Stimulated activated CD4-positive, alpha-beta T cell treated with anti-CD3 and anti-CD28 coated beads, Interleukin-4, amount 100 ng/mL, for 4 hours (primary cell): ENCODE measurements at places on chromosomes 13 and 19.

DNA sequence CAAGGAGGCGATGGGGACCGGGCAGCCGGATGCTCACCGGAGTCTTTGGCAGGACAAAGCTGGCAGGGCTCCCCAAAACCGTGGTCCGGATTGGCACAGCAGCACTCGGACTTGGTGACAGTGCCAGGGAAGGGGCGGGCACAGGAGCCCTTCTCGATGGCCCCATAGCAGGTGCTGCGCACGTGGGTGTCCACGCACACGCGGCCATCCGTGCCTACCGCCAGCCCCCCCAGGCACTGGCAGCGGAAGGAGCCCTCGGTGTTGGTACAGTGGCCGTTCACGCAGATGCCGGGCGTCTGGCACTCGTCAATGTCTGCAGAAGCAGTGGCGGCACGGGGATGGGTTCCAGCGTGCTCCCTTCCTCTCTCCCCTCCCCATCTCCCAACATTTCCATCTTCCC lies 17.9 kb downstream of the FBN3 start:
- DNase-seq, result no peak

DNA sequence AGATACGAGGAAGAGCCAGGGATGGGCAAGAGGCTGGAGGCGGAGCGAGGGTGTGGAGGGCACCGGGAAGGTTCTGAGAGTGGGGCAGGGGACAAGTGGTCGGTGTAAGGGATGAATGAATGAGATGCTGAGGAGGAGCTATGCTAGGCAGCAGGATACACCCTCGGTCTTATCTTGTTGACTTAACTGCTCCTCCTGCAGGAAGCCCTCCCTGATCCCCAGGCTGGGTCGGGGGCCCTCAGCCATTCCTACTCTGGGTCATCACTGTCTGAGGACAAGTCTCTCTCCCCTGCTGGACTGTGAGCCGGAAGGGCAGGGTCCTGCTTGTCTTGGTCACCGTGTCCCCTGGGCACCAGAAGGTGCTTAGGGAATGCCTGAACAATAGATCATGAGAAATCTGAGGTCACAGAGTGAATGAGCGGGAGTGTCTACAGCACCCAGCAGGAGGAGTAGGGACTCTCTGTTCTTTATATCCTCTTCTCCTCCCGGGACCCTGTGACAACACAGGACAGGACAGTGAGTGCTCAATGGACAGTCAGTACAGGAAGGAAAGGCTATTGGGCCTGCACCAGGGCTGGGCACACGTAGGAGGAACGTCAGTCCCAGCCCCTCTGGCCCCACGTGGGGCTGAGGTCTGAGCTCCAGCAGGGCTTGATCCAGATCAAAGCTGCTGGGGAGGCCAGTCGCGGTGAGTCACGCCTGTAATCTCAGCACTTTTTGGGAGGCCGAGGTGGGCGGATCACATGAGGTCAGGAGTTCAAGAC lies 6.5 kb downstream of the NKPD1 start:
- no peak for DNase-seq

GRCh38 chr19:3684054-3684816 lies 16.0 kb downstream of the PIP5K1C start:
- DNase-seq, result no peak

DNA sequence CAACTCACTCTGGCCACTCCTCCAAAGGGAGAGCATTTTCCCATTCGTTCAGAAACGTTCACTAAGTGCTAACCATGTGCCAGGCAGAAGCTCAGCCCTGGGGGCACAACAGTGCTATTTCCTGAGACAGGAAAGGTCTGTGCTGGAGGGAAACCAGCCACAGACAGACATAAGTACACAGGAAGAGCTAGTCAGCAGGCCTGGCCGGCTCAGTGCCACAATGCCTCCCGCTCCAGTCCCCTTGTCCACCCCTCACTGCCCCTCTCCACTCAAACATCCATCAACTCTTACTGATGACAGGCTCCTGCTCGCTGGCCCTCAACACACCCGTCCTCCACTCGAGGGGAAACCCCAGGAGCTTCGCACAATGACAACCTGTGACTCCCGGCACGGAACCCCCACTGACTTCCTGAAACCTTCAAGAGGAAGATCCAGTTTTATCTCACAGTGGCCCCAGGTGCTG lies 11.3 kb upstream of the PLA2G4C start:
- DNase-seq, result no peak

DNA sequence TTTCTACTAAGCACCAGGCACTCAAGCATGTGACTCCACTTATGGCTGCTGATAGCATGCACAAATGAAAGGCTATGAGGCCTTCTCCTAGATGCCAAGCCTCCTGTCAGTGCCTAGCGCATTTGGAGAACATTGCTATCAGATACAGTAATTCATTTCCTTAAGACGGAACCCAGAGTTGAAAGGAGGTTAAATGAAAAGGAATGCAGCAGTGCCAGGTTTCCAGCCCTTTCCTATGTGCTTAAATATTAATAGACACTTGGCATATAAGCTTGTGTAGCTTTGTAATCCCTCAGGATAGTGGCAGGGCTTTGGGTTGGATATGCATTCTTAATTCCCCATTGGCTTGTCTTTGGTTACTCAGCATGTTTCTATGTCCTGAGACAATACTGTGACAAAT lies 140.1 kb upstream of the FRY start:
- no peak for DNase-seq

DNA sequence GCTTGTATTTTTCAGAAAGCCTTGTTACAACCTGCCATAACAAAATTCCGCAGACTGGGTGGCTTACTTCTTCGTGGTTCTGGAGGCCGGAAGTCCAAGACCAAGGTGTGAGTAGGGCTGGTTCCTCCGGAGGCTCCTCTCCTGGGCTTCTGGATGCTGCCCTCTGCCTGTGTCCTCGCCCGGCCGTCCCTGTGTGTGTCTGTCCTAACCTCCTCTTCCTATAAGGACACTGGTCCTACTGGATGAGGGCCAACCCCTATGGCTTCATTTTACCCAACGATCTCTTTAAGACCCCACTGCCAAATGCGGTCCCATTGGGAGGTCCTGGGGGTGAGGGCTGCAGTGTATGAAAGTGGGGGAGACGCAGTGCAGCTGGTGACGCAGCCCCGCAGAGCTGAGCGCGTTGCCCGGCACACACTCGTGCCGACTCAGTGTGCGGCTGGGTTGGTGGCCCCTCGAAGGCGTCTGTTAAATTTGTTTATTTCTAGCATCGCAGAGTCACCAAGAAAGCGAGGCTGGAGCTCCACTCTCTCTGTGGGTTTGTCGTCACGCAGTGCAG lies 116.7 kb downstream of the SOX1 start:
- no peak for DNase-seq

DNA sequence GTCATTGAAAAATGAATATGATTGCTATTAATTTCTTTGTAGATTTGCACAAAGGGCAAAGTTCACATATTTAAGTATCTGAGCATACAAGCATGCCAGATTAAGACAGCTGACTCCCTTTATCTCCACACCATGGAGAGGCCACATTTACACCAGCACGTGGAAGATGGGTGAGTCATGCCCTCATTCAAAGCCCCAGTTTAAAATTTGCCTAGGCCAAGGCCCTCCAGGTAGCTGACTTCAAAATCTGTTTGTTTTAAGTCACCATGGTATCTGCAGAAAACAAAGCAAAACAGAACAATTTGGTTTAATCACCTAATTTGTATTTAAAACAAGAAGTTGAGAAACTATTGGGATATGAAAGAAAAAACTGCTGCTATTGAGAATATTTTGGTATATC lies 109.2 kb downstream of the ESD start:
- DNase-seq, result peak; percentile 42

DNA sequence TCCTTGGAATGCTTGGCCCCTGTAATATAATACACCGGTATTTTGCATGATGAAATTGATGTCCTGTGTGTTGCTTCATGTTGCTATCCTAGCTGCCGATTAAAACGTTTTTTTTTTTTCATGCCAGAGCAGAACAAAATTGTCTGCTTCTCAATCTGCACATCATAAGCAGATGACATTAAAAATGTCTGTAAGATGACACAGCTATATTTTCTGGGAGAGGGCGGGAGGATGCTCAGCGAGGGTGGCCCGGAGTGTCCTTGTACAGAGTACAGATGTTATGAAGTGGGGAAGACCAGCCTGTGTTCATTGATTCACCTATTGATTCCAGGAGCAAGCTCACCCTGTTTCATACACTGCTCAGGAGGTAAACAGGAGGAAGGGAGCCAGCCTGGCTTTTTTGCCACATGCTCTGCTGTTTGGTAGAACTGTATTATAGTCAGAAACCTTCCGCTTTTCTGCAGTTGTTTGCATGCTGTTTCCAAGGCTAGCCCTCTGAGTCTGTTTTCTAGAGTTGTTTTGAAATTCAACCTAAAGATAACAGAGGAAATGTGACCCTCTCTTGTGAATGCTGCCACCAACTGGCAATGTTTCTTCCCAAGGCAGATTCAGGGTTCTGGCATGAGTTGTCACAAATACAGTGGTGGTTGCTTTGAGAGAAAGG lies 4.7 kb upstream of the IRS2 start:
- DNase-seq, result no peak

DNA sequence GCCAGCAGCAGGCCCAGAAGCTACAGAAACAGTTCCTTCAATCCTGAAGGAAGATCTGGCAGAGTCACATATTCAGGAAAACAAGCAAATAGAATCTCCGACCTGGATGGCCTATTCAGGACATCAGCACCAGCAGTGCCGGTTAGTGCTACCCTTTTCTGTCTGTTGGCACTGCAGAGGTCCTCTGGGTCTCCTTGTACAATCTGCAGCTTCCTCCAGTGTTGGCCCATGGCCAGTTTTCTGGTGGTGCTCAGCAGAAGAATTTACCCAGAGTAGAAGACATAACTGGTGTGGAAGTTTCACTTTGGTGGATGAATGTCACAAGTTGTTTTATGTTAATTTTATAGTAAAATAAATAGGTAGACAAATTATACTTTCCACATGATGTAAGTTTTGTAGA lies 498.1 kb downstream of the COG6 start:
- DNase-seq, result no peak

DNA sequence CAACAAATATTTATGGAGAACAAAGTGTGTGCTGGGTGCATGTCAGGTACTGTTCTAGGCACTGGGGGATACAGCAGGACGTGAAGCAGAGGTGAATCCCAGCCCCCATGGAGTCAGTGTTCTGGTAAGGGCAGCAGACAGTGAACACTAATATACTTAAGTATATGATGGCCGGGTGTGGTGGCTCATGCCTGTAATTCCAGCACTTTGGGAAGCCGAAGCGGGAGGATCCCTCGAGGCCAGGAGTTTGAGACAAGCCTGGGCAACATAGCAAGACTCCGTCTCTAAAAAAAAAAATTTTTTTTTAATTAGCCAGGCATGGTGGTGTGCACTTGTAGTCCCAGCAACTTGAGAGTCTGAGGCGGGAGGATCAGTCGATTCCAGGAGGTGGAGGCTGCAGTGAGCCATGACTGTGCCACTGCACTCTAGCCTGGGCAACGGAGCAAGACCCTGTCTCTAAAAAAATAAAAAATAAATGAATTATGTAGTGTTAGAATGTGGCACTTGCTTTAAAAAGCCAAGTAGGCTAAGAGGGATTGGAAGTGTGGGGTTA lies 22.6 kb downstream of the CHST8 start:
- no peak for DNase-seq

DNA sequence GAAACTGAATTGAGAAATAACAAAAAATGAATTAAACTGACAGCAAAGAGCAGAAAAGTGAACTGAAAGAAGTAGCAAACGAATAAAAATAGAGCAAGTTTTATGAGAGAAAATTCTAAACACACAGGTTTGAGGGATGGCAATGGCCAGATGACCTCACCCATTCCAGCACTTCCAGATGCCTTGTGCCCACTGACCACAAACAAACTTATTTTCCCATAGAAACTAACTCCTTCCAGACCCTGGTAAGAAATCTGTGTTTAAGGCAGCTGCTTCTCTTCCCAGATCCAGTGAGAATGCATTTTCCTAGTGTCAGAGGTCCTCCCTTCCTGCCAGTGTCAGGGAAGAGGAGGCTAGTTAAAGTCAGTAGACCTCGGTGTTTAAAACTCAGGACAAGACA lies 51.7 kb downstream of the RXFP2 start:
- DNase-seq, result no peak

GRCh38 chr13:36965767-36966166 lies 33.4 kb downstream of the ALG5 start:
- DNase-seq, result no peak

DNA sequence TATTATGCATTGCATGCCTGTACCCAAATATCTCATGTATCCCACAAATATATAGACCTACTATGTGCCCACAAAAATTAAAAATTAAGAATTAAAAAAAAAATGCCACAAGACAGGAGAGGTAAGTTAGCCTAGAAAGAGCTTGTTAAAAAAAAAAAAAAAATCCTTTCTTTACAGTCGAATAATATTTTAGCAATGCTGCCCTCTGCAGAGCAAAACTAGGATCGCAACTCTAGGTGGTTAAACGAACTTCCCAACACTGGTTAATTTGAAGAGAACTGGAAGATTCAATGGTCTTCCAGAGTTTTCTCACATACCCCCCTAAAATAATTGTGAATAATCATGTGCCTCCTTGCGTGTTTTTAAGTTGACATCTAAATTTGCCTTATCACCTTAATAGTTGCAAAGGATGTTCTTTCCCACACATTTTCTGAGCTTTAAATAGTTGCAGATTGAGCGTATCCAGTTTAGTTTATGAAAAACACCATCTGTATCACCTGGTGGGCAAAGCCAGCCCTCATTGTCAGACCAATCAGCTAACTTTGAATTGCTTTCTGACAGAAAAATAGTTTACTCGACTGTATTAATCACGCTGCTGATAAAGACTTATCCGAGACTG lies 47.4 kb upstream of the RCBTB2 start:
- peak; percentile 58 for DNase-seq

DNA sequence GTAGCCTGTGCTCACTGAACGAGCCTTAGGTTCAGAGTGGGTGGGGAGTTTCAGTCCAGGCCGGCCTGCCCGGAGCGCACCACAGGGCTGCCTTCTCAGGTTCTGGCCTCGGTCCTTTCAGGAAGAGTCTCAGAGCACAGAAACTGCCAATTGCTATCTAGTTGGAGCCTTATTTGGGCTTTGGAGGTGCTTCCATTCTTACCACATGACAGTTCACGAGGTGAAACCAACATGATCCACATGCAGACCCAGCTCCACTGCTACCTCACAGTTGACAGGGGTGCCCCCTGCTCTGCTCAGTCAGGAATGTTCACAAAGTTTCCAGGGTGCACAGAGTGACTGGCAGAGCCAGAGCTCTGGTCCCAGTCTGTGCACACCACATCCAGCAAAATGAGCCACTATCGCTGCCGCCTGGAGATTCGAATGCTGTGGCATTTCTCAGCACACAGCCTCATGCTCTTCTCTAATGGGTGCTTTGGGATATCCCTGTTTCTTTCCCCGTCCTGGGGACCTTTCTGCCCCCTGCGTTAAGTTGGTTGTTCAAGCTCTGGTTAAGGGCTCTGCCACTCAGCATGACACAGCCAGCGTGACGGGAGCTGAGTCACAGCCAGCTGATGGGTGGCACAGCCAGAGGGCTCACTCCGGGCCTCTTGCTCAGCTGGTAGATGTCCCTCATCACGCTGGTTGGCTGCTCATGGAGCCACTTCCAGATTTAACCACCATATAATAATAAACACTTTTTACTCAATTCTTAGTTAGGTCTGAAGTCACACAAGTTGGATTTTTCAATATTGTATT lies 7.5 kb upstream of the SACS start:
- DNase-seq, result no peak

GRCh38 chr13:67298297-67298696 lies 68.2 kb upstream of the PCDH9 start:
- DNase-seq, result no peak

GRCh38 chr13:96793404-96793755 lies 200.9 kb downstream of the OXGR1 start:
- DNase-seq, result no peak
